Midbrain (tissue), 1 donor: ENCODE measurements at places on chromosomes 12 and 14.

- no peak for DNase-seq
Measured at GRCh38 chr12:96177013-96177412, 17.2 kb upstream of the ELK3 start.

DNA sequence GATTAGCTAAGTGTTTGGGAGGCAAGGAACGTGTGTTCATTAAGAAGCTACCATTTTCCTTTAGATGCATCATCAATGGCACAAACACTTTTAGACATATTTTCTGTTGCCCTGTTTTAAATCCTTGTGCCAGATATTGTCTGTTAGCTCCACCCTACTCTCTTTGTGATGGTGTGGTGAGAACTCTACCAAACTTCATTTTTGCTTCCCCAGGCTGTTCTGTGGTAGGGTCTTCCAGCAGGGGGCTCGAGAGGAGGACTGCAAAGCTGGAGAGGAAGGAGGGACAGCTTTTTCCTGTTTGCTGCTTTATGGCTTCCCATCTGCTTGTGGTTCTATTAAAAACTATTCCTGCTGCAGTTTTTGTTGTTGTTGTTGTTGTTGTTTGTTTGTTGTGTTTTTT is 23.8 kb upstream of the STRAP start:
- DNase-seq: no peak

- DNase-seq: no peak
Measured at GRCh38 chr12:26374934-26375680, 179.7 kb downstream of the SSPN start.

- no peak for DNase-seq
Measured at GRCh38 chr14:20775043-20775442, 6.0 kb upstream of the RNASE6 start.

DNA sequence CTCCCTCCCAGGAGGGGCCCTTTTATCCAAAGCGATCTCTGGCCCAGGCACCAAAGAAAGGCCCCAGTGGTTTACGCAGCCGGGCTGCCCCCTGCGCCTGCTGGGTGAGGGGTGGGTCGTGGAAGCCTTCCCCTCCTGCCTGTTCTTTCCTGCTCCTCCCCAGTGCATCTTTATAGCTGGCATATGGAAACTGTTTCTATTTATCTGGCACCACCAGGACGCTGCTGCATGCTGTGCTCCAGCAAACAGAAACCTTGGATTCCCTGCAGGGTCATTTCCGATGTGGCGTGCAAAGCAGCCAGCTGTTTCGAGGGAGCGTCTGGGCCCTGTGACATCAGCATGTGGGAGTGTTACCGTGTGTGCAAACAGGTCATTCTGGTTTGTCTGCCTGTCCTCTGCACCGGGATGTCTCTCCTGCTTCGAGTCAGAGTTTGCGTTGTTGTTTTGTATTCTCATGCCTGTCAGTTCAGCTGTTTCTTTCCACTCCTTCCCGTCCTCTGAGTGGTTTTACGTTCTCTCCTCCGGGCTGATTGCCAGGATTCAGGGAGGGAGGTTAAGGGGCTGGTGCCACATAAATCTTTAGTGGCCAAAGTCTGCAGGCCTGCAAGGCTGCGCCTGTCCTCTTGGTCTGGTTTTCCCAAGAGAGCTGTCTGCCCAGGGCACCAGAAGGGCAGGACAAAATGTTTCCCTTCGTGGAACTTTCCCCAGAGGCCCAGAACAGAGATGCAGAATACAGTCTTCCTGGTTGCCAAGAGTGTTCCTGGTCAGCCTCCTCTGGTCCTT is 24.6 kb downstream of the TPCN1 start:
- DNase-seq: peak; percentile 79

- no peak for DNase-seq
Measured at GRCh38 chr12:7303230-7303629, 642 bp upstream of the ACSM4 start.

DNA sequence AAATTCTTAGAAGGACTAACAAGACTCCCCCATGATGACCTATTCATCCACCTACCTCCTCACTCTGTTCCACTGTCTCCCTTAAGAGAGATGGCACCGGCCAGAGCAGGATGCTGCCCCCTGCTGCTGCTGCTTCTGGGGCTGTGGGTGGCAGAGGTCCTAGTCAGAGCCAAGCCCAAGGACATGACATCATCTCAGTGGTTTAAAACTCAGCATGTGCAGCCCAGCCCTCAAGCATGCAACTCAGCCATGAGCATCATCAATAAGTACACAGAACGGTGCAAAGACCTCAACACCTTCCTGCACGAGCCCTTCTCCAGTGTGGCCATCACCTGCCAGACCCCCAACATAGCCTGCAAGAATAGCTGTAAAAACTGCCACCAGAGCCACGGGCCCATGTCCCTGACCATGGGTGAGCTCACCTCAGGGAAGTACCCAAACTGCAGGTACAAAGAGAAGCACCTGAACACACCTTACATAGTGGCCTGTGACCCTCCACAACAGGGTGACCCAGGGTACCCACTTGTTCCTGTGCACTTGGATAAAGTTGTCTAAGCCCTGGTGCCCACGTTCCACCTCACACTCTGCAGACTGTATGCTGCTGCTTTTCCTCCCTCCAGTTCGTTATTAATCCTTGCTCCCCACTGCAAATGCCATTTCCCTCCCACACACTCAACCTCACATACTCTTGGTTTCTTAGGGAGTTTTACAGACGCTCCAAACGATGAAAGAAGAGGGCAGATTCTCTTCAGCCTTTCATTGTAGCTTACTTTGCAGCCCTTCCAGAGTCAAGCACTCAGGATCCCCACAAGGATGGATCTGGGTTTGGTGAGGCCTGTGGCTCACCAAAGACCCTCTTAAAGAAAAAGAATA is at the start of gene RNASE8:
Gene RNASE8, plus strand, starts transcription at position 20 of the 873 bp plus-strand sequence. Its CDS starts 71 bp downstream, at position 91.
- DNase-seq: no peak

DNA sequence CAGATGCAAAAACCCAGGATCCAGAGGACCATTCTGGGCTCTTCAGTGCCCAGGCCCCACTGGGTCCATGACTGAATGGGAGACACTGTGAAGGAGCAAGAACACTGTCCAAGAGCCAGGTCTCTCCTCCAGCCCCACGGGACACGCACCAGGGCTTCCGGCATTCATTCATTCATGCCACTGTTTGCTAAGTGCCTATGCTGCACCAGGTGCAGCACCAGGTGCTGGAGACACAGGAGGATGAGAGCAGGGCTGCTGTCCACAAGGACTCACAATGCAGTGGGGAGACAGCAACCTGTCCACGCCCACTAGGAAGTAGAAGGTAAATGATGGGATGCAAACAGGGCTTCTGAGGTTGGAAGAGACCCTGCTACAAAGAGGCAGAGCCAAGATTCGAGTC is 20.4 kb downstream of the CLMN start:
- DNase-seq: no peak

DNA sequence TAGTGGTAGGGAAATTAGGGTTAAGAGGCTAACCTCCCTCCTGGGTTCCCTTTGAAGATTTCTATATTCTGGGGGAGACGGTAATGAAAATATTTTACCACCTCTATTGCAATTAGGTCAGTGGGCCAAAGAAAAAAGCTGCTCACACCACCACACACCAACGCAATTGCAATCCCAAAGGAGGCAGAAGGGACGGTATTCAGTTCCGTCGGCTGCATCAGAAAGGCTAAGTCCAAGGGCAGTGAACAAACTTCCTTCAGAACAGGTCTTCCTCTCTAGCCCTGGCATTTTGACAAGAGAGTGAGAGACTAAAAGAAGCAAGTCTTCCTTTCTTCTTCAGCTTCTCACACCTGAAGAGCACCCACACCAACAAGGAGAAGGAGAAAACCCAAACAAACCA is 51.2 kb downstream of the OTX2 start:
- DNase-seq: no peak

DNA sequence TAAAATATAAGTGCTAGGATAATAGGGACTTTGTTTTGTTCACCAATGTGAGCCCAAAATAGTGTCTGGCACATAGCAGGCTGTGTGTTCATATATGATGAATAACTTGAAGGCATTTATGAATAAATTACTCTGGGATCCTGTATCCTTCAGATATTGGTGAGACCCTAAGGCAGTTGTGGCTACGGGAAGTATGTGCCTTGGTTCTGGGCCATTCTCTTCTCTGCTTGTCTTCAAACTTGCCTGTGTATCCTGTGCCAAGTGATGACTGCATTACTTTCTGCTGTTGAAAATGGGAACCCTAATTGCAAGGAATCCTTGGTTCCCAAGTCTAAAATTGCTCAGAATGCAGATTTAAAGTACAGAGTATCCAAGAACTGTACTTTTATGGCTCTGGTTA is 67.6 kb upstream of the KTN1 start:
- DNase-seq: no peak

- DNase-seq: peak; percentile 63
Measured at GRCh38 chr14:75280831-75281653, 2.4 kb downstream of the FOS start.

GRCh38 chr14:97414718-97415098 is 617.5 kb downstream of the VRK1 start:
- no peak for DNase-seq

DNA sequence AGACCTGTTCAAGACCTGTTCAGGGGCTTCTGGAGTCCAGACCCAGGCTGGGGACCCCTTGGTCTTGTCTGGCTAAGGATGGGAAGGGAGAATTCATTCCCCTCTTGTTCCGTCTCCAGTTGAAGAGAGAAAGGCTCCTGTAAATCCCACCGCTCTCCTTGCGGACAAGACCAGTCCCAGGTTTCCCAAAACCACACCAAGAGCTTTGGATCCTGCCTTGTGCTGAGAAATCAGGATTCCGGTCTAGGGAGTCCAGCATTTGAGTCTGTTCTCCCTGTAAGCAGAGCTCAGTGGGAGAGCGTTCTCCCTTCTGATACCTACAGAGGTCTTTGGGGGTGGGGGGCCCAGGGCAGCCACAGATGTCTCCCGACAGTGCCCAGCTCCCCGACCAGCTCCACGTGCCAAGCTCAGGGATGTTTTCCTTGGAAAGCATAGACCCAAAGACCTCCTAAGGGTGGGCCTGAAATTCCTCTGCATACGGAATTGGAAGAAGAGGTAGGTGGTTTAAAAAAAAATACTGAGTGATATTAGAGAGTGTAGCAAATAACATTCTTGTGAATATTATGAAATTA is 1.9 kb downstream of the HOXC13 start:
- no peak for DNase-seq

DNA sequence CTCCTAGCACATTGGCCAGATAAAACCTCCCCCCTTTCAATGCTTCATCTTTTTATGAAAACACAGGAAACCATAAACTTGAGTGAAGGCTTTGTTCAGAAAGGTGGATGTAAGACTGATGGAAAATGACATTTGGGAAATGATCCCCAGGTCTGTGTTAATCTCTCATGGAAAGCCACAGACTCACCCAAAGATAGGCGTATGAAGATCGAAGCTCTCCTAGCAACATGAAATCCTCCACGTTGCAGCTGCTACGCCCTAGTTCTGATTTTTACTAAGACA is 63.4 kb upstream of the PTGR2 start:
- no peak for DNase-seq

DNA sequence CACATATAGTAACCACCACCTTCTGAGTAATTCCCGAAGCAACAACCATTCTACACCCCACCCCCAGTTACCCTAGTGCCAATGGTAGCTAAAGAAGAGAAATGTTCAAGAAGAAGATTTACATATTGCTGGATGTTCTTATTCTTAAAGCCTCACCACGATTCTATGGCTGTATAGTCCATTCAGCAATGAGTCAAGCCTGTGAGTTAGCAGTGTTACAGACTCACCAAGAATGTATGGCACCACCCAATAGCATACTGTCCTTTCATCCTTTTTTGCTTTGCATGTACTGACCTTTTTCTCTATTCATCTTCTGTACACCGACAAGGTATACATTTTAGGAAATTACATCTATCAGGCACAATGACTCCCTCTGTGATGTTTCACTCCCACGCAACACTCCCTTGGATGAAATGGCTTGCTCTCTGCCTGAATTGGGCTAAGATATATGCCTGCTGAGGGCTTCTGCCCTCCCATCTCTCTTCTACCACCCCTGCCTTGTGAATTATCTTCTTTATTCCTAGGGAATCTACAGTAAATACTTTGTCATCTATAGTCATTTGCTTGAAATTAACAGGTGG is 945.8 kb downstream of the DIO2 start:
- no peak for DNase-seq

- DNase-seq: no peak
Measured at GRCh38 chr12:30908722-30909348, 17.7 kb upstream of the TSPAN11 start.

DNA sequence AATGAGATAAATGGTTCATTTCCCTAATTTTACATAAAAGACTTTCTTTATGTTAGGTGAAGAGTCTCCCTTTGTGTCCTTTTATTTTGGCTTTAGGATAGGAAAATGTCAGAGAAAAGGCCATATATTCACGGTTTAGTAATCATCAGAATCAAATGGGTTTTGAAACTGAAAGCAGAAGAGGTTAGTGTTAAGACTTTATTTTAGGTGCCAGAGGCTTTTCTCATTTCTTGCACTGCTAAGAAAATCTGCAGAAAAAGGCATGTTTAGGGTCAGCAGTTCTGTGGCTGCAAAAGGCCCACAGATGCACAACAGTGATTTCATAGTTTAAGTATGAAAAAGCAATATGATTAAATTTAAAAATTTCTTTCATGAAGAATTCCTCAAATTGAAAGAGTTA is 80.4 kb upstream of the SINHCAF start:
- DNase-seq: no peak

- no peak for DNase-seq
Measured at GRCh38 chr12:27338473-27338872, 5.8 kb downstream of the BMAL2 start.

GRCh38 chr12:24615967-24616411 is 332.9 kb downstream of the BCAT1 start:
- DNase-seq: no peak

DNA sequence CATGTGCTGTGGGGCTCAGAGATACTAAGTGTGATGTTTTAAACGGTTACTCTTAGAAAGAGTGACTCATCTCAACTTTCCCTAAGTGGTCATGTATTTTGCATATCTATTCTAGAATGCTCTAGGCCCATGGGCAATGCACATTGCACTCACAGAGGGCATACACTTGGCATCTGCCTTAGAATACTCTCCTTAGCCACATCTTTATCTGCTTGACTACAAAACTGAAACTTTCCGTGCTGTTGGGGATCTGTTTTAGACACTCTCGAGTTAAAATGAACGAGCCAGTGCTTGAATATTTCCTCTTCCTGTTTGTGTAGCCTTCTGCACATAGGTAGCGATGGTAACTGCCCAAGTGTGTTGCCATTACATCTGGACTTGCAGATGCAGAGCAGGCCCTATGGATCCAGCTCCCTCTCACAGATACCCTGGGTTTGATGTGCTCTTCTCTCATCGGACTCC is 180.5 kb downstream of the CAND1 start:
- no peak for DNase-seq

DNA sequence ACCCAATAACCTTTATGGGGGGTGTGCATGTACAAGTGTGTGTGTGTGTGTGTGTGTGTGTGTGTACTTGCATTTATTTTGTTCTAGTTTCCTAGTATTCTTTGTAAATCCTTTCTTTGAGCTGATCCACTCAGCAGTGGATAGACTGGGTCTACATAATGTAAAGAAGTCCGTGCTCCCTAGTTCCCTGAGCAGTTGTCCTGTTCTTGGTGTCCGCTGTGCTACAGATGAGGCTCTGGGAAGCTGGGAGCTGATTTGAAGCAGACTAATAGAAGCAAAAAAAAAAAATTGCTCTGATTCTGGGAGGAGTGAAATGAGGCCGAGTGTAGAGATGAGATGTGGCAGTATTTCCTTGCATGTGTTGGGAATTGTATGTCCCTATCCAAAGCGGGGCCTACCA is 150.4 kb upstream of the WSCD2 start:
- DNase-seq: no peak
